ENCODE measurements at places on chromosomes 11 and 22.

DNA sequence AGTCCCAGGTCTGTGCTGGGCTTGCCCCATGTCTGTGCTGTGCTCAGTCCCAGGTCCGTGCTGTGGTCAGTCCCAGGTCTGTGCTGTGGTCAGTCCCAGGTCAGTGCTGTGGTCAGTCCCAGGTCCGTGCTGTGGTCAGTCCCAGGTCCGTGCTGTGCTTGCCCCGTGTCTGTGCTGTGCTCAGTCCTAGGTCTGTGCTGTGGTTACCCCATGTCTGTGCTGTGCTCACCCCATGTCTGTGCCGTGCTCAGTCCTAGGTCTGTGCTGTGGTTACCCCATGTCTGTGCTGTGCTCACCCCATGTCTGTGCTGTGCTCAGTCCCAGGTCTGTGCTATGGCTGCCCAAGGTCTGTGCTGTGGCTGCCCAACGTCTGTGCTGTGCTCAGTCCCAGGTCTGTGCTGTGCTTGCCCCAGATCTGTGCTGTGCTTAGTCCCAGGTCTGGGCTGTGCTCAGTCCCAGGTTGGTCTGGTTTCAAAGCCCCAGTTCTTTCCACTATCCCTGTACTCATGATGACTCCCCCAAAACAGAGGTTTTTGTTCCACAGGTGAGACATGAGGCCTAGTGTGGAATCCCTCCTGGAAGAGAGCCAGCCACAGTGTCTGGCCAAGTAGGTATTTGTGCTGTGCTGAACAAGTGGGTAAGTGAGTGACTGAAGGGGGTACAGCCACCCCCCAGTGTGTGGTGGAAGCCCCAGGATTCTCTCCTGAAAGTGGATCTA, 34.8 kb downstream of the IRAG1 start:
- DNase-seq, result no peak

DNA sequence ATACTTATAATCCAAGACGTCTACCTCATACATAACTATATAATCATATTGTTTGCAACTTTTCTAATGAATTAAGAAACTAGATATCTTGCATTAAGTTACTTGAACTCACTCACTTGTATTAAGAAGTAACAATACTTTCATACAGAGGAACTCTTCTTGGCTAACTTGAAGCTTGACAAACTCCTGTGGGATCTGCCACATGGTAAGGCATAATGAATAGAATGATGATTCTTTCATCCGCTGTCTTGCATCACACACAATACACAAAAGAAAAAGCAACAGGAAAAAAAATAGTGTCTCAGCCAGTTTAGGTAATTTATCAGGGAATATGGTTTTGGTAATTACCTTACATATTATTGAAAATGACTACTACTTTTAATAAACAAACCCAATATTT, 79.8 kb downstream of the PGR start:
- DNase-seq, result no peak

GRCh38 chr11:34012734-34013133, 38.8 kb upstream of the CAPRIN1 start:
- DNase-seq, result no peak

DNA sequence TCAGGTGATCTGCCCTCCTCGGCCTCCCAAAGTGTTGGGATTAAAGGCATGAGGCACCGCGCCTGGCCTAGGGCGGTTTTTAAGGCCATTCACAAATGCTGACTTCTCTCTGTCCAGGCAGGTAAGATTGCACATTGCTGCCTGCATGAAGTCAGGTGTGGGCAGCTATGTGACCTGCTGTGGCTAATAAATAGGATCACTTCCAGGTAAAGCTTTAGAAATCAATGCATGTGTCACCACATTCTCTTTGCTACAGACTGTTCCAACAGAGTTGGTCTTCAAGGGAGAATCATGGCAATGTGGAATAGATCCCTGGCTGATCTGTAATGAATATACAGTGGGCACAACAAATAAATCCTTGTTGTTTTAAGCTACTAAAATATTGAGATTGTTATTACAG, 260.3 kb upstream of the PITPNB start:
- no peak for DNase-seq

GRCh38 chr22:40463683-40464082, 93.3 kb downstream of the SGSM3 start:
- DNase-seq, result no peak

GRCh38 chr11:19276859-19277808, 36.4 kb upstream of the E2F8 start:
- no peak for DNase-seq

DNA sequence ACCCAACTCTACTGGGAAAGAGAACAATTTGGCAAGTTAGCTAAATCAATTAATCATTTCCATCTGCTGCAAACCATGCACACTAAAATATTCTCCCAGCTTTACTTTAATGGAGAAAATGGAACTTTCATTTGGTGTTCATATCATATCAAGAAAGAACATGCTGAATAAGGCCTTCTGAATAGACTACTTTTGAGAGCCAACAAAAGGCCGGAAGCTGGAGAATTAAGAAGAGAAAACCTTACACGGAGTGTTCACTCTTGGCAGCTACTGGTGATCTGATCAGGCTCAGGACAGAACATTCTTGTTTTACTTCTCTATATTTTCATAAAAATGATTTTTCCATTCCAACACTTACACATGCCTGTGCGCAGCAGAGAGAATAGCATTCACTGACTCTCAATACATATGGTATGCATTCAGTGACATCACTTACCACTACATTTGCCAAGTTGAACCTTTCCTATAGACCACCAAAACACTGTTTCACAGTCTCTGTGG, 165.3 kb downstream of the TTC28 start:
- DNase-seq, result no peak

- DNase-seq, result no peak
These were observed 55.8 kb downstream of the NECTIN1 start for GRCh38 chr11:119673052-119673758.

- no peak for DNase-seq
These were observed 26.8 kb downstream of the MUC2 start for GRCh38 chr11:1101318-1102089.

DNA sequence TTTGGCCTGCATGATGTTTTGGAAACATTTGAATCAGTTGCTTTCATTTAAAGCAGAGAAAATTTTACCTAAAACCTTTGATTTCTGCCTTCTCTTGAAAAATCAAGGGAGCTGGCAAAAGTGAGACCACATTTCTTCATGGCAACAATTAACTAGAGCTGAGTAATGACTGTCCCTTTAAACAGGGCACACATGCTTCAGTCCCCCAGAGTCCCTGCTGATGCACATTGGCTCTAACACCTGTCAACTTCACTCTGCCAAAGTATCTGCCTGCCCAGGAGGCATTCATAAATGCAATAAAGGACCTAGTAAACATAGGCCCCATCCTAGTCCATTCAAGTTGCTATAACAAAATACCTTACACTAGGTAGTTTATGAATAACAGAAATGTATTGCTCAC, 87.1 kb upstream of the LDLRAD3 start:
- DNase-seq, result no peak

DNA sequence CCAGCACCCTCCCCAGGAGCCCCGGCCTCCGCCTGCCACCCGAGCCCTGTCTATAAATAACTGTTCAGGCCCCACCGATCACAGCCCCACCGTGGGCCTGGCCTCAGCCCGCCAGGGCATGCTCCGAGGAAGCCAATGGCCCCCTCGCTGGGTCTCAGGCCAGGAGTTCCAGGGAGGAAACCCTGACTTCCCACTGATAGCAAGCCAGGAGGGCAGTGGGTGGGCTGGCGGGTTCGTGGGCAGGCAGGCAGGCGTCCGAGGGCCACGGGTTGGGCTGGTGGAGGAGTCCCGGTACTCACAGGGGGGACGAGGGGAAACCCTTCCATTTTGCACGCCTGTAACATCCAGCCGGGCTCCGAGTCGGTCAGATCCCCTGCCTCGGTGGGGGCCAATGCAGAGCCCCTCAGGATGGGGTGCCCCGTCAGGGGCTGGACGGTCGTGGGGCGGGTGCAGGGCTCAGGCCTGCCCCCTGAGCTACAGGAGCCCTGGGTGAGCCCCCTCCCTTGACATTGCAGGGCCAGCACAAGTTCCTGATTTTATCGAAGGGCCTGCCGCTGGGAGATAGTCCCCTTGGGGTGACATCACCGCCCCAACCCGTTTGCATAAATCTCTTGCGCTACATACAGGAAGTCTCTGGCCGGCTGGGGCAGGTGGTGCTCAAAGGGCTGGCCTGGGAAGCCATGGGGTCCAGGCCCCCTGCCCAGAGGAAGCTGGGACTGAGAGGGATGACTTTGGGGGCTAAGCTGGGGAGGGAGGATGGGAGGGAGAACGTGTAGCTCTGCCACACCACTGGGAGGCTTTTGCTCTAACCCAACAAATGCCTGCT, at the start of gene SPI1:
Gene SPI1, minus strand, starts transcription at position 538 of the 826 bp plus-strand sequence. Its CDS starts 194 bp downstream, at position 344.
- no peak for DNase-seq

GRCh38 chr11:132728026-132728425, 804.3 kb downstream of the OPCML start:
- DNase-seq, result no peak

DNA sequence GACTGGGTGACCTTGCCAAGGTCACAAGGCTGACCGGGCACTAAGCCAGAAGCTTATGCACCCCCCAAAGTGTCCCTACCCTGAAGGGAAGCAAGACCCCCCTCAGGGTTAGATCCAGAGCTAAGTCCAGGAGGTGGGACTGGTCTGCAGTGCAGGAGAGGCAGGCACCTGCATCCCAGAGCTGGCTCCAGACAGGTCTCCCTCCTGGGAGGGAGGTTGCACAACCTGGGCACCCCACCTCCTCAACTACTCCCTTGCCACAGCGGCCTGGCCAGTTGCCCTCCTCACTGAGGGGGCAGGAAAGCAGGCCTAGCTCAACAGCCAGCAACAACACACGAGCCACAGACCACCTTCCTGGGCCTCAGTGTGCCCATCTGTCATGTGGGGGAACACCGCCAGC, 75.0 kb upstream of the TCF20 start:
- no peak for DNase-seq

- DNase-seq, result no peak
These were observed 114.4 kb downstream of the FBXO7 start for GRCh38 chr22:32589007-32589406.

DNA sequence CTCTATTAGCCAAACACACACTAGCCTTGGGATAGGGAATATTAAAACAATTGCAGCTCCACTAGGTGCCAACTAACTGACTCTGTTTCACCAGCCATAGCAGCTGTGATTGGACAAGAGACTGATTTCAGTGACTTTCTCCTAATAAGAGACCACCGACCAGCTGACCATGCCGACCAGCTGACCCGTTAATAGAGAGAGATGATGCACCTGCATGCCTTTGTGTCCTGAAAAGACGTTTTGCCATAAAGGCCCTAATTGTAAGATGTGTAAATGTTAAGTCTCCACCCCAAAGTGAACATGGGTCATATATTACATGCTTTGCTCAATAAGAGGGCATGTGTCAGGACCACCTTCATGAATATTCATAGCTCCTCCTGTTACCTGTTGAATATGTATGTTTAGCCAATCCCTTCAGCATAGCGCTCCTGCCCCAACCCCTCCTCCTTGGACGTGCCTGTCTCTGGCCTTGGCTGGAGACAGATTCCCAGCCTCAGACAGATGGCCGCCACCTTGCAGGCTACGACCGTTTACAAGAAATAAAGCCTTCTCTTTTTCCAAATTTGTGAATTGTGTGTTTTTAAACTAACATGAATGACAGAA, 1.3 kb upstream of the NADSYN1 start:
- DNase-seq, result peak; percentile 50

DNA sequence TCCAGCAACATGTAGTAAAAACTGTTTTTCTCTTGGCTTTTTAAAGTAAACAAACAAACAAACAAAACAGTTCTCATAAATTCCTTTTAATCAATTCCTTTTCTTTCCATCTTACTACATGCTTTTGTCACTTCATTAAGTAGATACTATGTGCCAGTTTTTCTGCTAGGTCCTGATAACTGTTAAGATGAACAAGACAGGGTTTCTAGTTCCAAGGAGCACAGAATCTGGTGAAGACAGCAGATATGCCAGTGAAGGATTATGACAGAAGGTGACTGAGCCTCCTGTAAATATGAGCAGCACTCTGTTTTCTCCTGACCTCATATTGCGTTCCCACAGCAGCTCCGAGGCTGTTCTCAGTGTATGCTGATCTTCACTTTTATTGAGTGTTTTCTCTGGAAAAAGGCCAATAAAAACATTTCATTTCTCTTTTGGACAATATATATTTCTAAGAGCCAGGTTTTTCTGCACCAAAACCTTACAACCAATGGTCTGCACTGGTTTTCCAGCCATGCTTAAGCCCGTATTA, 45.8 kb downstream of the HEPHL1 start:
- DNase-seq, result no peak

DNA sequence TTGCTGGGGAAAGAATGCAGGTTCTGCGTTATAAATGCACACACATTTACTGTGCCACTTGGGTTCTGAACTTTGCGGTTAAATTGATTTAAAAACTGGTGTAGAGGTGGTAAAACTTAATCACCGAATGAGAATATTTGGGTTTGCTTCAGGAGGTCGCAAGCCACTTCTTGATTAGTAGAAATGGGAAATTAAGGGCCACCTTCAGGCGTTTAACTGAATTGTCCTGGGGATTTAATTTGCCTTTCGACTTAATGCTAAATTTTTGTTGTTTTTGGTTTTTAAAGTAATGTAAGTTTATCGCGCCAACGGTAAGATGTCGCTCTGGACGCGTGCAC, 459 bp upstream of the NCR3LG1 start:
- DNase-seq, result no peak

DNA sequence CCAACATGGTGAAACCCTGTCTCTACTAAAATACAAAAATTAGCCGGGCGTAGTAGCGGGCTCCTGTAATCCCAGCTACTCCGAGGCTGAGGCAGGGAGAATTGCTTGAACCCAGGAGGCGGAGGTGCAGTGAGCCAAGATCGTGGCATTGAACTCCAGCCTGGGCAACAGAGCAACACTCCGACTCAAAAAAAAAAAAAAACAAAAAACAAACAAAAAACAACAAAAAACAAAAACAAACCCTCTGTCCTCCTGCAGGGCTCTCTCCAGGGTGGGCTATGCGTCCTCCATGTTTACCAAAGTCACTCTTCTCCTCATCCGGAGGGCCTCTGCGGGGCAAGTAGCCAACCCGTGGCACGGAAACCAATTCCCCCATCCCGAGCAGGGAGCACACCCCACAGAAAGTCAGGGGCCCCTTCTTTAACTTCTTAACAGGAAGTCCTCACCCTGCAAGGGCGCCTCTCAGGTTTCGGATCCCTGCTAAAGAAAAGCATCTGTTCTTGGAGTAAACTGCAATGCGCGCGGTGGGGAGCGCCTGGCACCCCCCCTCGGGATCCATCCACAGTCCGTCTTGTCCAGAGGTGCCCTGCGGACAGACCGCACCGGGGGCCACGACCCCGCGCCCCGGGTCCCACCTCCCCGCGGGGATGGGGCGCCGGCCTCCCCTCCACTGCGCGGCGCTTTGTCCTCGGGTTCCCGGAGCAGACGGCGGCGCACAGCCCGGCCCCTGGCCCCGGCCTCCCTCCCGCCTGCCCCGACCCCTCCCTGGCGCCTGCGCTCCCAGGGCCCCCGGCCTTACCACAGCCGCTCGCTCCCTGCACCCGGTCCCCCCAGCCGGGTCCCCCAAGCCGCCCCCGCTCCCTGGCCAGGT, 712 bp downstream of the CERK start:
- DNase-seq, result no peak

- no peak for DNase-seq
These were observed 94.2 kb downstream of the FAR1 start for GRCh38 chr11:13762718-13763117.

GRCh38 chr11:101008961-101009689, 120.5 kb downstream of the PGR start:
- DNase-seq, result no peak

Measured in NCI-H774 (cell line).